Mammary epithelial cell (primary cell): ENCODE measurements at places on chromosomes 2 and 18. TPM values are rescaled to one million over a fixed set of nuclear protein-coding genes. Genes with fewer than 3 reads are reported as not detected.

Gene GPR17
- not detected for polyA plus RNA-seq

Gene CFAP210
- not detected for polyA plus RNA-seq

Gene LINC00305
- polyA plus RNA-seq: not detected

Gene SGPP2
- polyA plus RNA-seq: 0.96 TPM

Gene SCYGR1
- not detected for polyA plus RNA-seq

Gene TYMS
- 85.9 TPM for polyA plus RNA-seq
